Glutamatergic neuron (in vitro differentiated cells): ENCODE measurements at places on chromosomes 1 and 21. TPM values are rescaled to one million over a fixed set of nuclear protein-coding genes. Genes with fewer than 3 reads are reported as not detected.
A peak's percentile ranks its signal among the peaks of the same experiment; 100 is the strongest.

DNA sequence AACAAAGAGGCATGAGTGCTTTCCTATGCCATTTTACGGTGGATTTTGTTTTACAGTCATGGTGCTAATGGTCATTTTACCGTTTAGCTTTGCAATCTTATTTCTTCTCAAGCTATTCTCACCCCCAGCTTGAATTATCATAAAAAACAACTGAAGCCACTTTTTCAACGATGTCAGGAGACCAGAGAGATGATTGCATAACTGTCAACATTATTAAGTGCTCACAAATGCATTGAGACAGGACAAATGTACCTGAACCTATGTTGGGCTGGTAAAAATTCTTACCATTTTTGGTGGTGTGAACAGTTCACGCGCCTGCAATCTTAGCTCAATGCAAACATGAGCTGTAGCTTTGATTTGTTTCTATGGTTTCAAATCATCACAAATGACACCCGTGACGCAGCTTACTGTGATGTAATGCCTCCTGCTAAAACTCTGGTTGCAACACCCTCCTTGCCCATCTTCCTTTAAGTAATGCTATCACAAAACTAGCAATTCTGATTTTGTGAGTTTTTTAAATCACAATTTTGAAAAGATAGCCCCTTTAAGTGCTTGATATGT, 104.4 kb downstream of the UCHL5 start:
- DNase-seq: no peak

The SPRR2E gene
- not detected for total RNA-seq

The FCRL2 gene
- not detected for total RNA-seq

DNA sequence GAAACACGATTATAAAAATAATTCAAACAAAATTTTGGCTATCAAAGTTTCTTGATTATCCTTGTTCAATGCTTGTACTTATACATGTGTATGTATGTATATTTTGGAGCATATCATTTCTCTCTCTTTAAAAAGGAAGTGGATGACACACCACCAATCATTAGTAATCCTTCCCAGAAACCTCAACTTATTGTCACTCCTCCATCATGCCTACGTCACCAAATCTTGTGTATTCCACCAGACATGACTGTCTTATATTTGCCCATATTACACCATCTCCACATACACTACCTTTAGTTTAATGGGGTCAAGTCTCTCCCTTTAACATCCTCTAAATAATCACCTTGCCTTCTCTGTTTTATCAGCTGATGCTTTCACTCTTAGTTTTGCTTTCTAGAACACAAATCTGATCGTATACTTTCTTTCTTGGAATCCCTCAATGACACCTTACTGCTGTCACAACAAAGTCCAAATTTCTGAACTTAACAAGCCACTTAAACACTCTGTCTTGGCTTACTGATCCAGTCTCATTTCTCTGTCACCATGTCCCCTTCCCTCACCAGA, 124.0 kb downstream of the BRINP3 start:
- no peak for DNase-seq

DNA sequence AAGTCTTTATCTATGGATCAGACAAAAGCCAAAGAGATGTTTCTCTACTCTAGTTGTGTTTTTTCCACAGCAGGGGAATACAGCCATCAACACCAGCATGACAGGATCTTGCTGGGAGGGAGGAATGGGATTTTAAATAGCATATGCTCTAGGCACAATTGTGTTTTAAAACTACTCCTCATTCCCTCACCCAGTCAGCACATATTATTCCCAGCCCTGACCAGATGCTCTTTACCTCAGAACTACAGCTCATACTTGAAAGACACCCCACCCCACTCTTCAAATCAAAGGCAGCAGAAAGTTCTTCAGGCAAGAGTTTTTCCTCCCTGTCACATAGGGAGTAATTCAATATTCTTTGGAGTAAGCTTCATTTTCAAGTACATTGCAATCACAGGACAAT, 46.2 kb upstream of the TBX15 start:
- DNase-seq: no peak

The GSTM5 gene
- total RNA-seq: 0.20 TPM

DNA sequence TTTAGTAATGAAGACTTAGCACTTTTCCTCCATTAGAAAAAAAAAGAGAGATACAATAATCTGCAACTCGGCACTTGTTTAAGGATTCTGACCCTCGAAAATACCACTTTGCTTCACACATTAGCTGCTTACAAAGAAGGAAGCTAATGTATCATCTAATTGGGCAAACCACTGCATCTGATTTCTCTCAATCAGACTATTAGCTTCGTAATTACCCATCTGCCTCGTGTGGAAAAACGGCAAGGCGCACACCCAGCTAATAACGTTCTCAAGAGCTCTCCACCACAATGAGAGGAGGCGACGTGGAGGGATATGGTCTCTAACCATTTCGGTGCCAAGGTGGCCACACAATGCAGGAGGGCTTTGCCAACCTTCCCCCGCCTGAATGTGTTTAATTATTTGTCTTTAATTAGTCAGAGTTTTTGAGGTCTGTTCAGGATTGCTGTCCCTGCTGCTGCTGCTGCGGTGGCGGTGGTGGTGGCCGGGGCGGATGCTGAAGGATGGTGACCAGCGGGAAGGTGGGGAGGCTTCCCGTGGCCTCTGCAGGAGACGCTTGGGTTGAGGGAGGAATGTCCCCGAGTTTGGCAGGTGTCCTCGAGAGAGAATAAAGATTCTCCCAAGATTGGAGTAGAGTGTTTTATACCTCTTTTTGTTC, 374.5 kb downstream of the RPS6KC1 start:
- no peak for DNase-seq

GRCh38 chr1:180912211-180912800, 391 bp upstream of the KIAA1614 start:
- DNase-seq: no peak

The WRAP73 gene
- total RNA-seq: 47.7 TPM

GRCh38 chr1:183918589-183918988, 113.7 kb downstream of the RGL1 start:
- no peak for DNase-seq

DNA sequence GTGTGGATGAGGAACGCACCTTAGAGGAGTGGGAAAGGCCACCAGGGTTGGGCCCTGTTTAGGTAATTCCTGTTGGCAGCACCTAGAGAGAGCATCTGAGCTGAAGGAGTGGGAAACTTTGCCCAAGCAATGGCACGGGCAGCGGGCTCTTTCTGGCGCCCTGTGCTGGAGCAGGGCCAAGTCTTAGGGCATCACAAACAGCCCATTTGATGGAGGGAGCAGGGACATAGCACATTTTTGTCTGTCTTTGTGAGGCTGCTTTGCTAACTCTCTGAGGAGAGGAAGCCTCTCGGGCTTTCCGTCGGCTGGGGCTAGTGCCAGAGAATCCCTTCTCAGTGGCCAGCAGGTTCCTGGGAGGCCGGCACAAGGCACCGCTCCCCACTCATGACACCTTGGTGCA, 22.5 kb upstream of the CNTN2 start:
- no peak for DNase-seq

The CHD5 gene
- total RNA-seq: 0.96 TPM

- DNase-seq: peak; percentile 68
These were observed 128.6 kb downstream of the PRDM2 start for GRCh38 chr1:13828454-13829151.

DNA sequence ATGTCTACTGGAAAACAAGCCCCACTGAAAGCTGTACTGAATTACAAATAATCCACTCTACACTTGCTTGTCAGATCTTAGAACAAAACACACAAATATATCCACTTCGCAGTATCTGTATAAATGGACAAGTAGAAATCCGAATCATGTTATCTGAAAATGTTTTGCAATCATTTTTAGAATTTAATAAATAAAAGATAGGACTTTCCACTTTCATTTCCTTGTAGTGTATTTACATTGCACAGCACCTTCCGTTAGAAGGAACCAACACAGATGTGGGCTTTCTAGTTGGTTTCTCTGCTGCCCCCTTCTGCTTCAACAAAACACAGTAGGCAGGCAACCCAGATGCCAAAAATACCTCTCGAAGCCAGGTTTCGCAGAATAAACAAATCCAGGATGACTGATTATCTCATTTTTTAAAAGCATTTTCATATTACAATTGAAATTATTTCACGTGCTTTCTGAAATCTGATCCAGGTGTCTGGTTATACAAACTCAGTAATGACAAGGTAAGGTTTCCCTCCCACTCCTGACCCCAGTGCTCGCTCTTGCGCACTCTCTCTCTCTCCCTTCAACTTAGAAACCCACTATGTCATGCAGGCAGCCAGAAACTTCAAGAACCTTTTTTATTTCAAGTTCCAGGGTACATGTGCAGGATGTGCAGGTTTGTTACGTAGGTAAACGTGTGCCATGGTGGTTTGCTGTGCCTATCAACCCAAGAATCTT, 389.9 kb downstream of the SMYD3 start:
- DNase-seq: no peak

The TAGLN2 gene
- 160 TPM for total RNA-seq

- DNase-seq: no peak
These were observed 26.8 kb upstream of the RASAL2 start for GRCh38 chr1:178066908-178067614.

The HDAC1 gene
- total RNA-seq: 36.9 TPM

GRCh38 chr1:10419351-10419750, 10.9 kb upstream of the CENPS start:
- no peak for DNase-seq

The C1orf35 gene
- total RNA-seq: 21.9 TPM

DNA sequence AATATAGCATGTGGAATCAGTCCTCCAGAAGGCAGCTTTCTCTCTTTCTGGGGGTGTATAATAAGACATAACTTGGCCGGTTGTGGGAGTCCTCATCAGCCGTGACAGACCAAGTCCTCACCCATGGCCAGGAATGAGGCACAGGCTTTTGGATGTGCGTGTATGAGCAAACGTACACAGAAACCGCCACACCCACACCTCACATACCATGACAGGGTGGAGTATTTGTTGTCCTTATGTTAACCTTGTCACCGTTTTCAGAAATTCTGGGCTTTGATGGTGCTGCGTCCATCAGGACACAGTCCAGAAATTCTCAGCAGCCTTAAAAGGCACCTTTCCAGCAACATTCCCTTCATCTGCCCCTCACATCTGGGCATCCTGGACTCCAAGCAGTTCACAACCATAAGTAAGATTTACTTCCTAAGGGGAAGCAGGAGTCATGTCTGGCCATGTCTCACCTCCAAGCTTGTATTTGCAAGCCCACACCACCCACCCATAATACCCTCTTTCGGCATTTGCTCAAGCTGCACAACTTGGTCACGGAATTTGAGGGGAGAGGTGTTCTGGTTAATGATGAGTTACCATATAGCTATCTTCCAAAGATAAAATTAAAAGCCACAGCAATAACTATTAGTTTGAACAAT, 12.4 kb downstream of the C1orf116 start:
- DNase-seq: no peak

GRCh38 chr21:39313042-39313570, 326 bp downstream of the BRWD1 start:
- DNase-seq: peak; percentile 53

GRCh38 chr21:41866274-41866809, 12.8 kb downstream of the PRDM15 start:
- no peak for DNase-seq

- DNase-seq: no peak
These were observed 11.1 kb downstream of the MTX1 start for GRCh38 chr1:155219592-155220031.

The RAB42 gene
- total RNA-seq: 0.69 TPM

GRCh38 chr1:153444078-153444477, 16.4 kb downstream of the S100A7 start:
- DNase-seq: no peak

DNA sequence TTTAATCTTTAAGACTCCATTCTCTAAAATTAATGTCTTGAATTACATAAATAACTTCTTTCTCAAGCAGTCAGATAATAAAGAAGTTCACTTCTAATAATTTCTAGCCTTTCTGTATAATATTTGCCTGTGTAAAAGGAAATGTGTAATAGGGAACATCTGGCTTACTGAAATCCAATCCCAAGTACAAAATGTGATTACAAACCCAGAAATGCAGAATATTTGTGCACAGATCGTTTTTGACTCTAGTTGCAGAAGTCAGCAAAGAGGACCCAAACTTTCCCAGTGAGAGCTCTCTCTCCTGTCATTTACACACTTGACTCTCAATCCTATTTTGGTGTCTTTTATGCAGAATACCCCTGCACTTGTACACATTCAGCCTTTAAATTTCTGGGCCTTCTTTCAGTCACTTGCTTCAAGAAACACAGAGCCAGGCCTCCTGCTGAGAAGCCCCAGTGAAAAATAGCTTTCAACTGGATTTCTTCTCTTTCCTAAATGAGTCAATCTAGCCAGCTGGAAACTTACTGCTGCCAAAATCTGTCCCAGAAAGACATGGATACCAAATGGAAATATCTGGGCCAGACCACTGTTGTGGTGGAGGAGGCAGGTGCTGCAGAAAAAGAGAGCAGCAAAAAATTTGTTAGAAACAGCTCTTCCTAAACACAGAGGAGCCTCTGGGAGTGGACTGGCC, 68.5 kb upstream of the ADAM30 start:
- no peak for DNase-seq

The CRYAA gene
- not detected for total RNA-seq

GRCh38 chr1:228778961-228779360, 43.7 kb downstream of the RHOU start:
- DNase-seq: no peak

The QSOX1 gene
- 46.1 TPM for total RNA-seq
